Peyer's patch (tissue), 4 donors: ENCODE measurements at places on chromosomes 4 and X. TPM values are rescaled to one million over a fixed set of nuclear protein-coding genes. Genes with fewer than 3 reads are reported as not detected.

CACNA1F gene
- total RNA-seq, result 1.7 TPM

DNA sequence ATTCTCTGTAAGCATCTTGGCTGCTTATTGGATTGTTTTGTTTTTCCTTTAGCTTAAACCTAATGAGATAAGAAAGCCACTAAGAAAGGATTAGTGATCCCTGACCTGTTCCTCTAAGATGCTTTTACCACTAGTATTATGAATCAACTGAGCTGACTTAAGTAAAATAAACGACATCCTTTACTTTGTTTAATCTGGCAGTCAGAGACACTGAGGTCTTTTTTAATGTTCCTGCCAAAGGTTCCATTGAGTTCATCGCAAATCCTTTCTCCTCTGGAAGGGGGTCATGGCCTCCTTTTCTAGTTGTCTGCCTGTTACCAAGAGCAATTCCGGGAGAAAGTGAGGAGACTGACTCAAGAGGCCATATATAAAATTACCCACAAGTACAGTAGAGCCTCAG is 1038.3 kb upstream of the SLIT2 start:
- no peak for DNase-seq

CRMP1 gene
- total RNA-seq, result 1.6 TPM

- DNase-seq, result peak; percentile 64
Measured at GRCh38 chrX:68829582-68830418, 979 bp downstream of the EFNB1 start.

DNA sequence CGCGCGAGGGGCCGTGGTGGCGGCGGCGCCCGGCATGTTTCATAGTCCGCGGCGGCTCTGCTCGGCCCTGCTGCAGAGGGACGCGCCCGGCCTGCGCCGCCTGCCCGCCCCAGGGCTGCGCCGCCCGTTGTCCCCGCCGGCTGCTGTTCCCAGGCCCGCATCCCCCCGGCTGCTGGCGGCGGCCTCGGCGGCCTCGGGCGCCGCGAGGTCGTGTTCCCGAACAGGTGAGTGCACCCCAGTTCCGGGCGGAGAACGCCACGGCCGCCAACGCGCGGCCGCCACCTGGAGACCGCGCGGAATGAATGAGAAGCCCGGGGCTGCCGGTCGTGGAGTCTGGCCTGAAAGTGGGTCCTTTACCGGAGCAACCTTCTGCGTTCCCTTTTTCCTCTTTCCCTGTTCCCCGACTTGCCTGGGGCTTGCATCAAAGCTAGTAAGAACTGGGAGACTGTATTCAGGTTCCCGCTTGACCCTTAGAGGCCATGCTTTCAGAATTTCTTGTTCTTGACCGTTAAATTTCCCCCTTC is 429 bp downstream of the NOCT start:
- DNase-seq, result no peak

DNA sequence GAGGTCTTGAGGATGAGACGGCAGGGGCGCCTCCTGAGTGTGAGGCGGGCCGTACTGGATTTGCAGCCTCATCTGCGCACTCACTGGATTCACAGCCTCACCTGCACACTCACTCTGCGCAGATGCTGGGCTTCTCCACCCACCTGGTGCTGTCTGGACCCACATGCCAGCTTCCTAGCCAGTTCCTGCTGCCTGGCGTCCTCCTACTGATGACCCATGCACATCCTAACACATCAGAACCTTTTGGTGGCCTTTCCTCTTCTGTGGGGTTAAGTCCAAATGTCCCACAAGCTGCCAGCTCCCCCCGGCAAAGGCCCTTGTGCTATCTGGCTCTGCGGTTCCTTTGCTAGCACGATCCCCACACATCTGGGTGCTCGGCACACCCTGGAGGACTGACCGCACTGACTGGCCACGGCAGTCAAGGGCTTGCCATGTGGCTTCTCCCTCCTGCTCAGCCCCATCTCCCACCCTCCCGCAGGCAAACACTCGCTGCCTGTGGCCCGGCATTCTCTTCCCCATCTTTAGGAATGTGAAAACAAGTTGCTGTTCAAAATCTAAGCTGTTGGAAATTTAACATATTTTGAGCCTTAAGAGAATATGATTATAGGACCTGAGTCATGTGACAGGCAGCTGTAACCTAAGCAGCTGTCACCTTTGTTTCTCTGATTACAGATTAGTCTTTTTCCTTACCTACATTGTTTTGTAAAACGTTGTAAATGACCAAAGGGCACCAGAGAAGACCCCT is 39.4 kb upstream of the AFAP1 start:
- DNase-seq, result no peak

GRCh38 chr4:5710065-5710960 is 688 bp upstream of the EVC start:
- no peak for DNase-seq

GRCh38 chr4:122700178-122700725 is 32.3 kb upstream of the BBS12 start:
- DNase-seq, result no peak

MTMR8 gene
- total RNA-seq, result 8.0 TPM

DNA sequence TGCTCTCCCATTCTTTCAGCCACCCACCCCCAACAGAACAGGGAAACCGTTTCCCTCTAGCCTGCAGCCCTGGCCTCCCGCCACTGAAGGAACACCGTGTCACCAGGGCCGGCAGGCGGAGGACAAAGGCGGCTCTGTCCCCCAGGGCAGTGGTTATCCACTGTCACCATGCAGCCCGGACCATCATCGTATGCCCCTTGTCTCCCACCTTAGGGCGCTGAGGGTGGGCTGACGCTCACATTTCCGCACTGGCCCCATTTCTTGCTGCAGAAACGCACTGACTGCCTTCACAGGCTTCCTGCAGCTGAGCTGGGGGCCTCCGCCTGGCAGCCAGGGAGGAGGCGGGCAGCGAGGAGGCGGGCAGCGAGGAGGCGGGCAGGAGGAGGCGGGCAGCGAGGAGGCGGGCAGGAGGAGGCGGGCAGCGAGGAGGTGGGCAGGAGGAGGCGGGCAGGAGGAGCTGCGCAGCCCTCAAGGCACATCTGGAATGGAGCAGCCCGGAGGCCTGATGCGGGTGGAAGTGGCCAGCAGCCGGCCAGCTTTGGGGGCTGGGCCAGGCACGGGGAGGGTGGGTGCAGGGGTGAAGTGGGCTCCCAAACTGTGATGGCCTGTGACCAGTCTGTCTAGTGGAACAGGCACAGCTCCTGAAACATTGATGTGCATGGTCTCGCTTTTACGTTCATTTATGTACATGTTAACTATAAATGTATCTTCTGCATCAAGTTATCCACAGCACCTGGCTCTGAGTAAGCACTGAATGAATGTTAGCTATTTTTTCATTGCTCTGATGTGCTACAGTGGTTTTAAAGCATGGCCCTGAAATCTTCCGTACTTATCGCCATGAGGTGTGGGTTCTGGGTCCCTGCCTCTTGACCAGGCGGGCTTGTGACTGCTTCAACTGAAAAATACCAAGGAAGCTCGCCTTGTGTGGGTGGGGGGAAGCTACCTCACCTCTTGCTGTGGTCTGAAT is 20.6 kb upstream of the KIAA0232 start:
- DNase-seq, result no peak
